Fibroblast of lung (primary cell): ENCODE measurements at places on chromosomes 1 and 21.

DNA sequence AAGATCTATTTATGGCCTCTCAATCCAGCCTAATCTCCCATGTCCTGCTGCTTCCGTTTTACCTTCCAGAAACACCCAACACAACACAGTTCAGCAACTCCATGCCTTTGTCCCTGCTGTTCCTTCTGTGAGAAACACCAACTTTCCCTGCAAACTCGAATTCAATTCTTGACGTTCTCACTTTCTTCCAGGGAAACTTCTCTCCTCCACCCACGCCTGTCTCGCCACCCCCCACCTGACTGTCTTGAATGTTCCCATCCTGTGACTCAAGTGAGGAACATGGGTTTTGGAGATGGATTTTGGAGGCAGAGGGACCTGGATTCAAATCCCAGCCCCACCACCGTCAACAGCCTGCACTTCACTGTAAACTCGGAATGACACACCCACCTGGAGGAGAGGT, 44.8 kb downstream of the GRHL3 start:
- no peak for DNase-seq

- DNase-seq: no peak
Measured at GRCh38 chr1:173117108-173117633, 66.4 kb upstream of the TNFSF18 start.

DNA sequence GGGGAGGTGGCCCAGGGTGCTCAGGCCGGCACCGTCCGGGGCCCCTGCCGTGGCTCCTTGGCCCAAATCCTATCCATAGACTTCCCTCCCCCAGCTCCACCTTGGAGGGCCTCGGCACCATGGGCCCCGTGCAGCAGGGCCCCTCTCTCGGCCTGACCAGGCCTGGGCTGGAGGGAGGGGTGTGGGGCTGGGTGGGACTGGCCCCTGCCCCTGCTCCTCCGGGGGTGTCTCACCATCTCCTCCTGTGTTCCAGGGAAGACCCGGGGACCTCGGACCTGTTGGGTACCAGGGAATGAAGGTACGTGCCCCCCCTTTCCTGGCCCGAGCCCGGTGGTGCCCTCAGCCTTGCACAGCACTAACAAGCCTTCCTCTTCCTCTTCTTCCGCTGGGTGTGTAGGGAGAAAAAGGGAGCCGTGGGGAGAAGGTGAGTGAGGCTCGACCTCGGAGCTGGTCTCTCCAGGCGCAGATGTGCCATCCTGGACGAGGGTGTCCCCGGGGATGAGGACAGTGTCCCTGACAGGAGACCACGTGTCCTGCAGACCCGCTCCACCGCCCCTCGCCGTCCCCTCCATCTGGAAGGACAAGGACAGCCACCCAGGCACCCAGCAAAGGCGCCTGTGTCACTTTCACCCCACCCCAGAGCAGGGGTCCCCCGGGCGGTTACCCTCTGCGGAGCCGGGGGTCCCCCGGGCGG, 7.9 kb downstream of the COL6A1 start:
- DNase-seq: no peak

DNA sequence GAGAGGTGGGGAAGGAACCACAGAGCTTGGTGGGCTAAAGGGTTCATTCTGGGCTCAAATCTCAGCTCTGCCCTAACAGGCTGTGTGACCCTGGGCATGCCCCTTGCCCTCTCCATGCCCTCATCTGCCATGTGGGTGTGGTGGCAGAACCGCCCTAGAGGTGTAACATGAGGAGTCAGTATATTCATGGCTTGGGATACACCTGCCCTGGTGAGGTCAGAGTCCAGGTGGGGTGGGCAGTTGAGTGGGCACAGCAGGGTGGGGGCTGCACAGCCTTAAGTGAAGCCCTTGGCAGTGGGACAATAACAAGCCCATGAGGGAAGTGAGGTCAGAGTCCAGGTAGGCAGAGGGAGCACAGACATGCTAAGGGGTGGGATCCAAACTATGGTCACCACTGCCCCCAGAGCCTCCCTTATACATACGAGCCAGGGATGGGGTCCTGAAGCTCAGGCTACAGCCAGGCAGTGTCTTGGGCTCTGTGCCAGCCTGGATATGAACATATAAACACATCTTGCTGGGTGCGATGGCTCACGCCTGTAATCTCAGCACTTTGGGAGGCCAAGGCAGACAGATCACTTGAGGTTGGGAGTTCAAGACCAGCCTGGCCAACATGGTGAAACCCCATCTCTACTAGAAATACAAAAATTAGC, 59.0 kb upstream of the EFHD2 start:
- DNase-seq: no peak

DNA sequence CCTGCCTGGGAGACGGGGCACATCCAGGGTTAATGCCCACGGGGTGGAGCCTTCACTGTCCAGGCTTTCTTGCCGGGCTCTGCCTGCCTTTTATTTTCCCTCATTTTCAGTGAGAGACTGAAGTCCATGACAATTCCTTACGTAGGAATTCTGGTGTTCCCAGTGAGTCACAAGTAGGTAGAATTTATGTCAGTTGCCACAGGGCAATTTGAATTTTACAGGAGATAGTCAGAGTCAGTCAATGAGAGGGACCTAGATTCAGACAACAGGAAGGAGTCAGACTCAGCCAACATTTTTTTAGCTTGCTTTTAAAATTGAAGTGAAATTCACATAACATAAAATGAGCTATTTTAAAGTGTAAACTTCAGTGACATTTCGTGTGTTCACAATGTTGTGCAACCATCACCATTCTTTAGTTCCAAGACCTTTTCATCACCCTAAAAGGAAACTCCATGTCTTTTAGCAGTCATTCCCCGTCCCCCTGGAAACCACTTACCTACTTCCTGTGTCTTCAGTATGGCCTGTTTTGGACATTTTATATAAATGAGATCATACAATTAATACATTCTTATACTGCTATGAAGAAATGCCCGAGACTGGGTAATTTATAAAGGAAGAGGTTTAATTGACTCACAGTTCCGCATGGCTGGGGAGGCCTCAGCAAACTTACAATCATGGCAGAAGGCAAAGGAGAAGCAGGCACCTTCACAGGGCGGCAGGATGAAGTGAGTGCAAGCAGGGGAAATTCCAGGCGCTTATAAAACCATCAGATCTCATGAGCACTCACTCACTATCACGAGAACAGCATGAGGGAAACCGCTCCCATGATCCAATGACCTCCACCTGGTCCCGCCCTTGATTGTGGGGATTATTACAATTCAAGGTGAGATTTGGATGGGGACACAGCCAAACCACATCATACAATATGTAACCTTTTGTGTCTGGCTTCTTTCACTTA, 14.6 kb downstream of the AJAP1 start:
- DNase-seq: peak; percentile 65
